ENCODE measurements at places on chromosomes 12 and 14.

DNA sequence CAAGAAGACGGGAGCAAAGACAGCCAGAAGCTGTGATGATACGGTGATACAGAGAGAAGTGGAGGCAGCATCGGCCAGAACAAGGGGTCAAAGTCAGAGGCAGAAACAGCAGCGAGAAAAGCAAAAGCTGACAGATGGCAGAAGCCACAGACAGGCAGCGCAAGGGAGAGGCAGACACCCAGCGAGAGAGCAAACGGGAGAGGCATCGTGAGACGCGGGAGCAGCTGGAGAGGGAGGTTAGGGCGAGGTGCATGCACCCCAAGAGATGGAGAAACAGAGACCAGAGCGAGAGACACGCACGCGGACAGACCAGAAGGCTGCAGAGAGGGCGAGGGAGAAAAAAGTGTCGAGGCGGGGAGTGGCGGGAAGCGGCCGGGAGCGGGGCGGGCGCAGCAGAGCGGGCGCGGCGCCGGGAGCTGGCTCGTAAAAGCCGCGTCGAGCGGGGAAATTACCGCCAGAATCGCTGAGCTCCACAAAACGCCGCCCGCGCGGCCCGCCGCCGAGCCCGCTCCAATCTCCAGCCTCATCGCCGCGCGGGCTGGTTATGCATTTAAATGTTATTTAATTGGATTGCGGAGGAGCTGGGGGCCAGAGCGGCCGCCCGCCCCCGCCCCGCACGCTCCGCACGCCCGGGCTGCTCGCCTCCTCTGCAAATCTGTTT lies 15.6 kb downstream of the SMUG1 start:
- peak; percentile 56 for DNase-seq

DNA sequence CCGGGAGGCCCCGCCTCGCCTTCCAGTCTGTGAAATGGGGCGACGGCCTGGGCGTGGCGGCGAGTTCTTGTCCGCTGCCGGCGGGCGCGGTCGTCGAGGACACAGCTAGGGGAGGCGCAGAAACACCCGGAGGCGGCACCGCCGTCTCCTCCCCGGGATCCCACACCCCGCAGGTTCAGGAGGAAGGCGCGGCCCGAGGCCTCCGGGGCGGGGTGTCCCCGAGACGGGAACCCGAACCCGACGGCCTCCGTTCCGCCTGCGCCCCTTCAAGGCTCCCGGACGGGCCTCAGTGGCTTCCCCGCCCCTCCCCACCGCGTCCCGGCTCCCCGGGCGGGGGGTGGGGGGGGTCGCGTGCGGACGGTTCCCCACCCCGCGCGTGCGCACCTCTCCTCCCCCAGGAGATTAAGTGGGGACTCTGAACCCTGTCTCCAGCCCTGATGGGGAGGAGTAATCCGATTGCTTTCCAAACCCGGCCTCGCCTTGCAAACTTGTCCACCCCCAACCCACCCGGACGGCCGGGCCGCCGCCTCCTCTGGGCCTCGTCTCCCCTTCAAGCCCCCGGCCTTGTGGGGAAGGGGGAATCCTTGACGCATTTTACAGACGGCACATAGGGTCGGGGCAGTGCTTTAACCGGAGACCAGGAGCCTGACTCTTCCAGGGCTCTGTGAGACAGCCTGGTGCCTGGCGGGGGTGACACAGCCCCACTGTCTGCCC lies 35.3 kb upstream of the ANKRD9 start:
- no peak for DNase-seq

DNA sequence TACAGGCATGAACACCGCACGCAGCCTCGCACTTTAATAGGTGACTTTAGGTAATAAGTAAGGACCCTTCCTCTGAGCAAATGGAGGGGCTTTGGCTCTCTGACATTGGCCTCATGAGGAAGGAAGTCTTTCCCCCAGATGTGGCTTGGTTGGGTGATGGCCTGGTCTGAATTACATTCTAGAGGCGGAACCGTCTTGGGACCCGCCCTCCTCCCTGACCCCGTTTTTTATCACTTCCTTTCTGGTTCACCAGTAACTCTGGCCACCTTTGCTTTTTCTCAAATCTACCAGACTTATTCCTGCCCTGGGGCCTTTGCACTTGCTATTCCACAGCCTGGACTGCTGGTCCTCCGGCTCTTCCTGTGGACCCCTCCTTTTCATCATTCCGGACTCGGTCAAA lies 13.4 kb downstream of the ALDH2 start:
- no peak for DNase-seq

GRCh38 chr12:130761537-130762318 lies 45.6 kb upstream of the RIMBP2 start:
- DNase-seq: peak; percentile 42

DNA sequence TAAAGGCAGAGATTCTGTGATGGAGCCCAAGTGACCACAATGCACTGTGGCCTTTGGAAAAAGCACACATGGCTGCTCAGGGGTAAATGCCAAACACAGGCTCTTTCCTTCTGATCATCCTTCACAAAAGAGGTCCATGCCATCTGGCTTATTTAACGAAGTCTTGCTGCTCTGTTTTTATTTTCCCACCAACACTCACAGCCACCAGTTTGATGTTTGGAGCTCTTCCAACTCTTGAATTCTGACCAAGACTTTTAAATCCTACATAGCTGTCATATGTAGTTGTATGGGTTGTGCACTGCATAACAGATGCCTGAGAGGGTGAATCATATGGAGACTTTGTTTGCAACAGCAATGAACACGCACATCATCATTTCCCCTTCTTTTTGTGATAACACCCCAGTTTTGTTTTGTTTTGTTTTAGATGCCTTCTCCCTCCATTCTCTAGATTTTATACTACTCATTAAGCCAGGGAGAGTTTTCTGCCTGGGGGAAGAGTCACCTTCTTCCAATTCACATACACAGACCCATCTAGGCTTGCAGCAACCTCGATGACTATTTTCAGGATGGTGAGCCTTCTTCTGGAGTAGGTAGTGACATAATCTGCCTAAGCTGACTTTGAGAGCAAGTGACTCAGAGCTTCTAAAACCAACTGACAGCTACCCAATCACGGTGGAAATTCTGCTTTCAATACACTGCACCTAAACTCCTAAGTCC lies 145.2 kb upstream of the WSCD2 start:
- no peak for DNase-seq

GRCh38 chr12:54359762-54360351 lies 4.4 kb downstream of the GPR84 start:
- DNase-seq: no peak

GRCh38 chr12:54352022-54352531 lies 12.2 kb downstream of the GPR84 start:
- no peak for DNase-seq

DNA sequence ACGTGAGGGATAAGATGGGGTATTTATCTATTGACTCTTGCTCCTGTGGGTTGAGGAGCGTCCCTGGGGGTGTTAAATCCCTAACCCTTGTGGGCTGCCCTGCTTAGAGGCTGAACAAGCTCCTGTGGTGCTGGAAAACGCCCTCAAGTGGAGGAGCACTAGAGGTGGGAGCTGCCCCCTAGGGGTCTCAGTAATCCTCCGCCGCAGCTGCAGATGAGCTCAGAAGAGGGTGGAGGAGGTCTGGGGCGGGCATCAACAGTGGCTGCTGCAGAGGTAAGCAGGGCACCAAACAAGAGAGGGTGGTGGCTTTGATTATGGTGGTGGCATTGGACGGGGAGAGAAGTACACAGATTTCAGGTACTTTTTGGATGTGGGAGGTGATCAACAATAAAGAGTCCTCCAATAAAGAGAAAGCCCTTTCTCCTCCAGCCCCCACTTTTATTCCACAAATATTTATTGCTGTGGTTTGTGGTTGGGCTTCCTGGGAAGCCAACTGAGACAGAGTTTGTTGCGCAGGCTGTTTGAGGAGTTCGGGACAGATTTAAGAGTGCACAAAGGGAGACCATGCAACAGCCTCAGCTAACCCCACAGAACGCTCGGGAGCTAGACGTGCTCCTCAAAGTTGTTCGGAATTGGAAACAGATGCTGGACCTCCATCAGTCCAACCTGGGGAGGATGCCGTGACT lies 179.9 kb downstream of the ADCK1 start:
- no peak for DNase-seq

DNA sequence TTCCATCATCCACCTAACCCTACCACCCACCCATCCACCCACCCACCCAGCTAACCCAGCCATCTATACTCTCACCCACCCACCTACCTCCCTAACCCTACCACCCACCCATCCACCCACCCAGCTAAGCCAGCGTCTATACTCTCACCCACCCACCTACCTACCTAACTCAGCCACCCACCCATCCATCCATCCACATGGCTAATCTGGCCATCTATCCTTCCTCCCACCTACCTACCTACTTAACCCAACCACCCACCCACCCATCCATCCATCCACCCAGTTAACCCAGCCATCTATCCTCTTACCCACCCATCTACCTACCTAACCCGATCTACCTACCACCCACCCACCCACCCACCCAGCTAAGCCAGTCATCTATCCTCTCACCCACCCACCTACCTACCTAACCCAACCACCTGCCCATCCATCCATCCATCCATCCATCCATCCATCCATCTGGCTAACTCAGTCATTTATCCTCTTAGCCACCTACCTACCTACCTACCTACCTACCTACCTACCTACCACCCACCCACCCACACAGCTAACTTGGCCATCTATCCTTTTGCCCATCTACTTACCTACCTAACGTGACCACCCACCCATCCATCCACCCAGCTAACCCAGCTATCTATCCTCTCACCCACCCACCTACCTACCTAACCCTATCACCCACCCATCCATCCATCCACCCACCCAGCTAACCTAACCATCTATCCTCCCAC lies 44.1 kb downstream of the RFLNA start:
- no peak for DNase-seq

- no peak for DNase-seq
Observed at GRCh38 chr12:6313326-6313940, 3.0 kb downstream of the PLEKHG6 start.

GRCh38 chr14:105845725-105846309 lies 319.4 kb downstream of the TMEM121 start:
- peak; percentile 41 for DNase-seq

- DNase-seq: no peak
Observed at GRCh38 chr12:108468196-108468968, 46.7 kb upstream of the FICD start.

DNA sequence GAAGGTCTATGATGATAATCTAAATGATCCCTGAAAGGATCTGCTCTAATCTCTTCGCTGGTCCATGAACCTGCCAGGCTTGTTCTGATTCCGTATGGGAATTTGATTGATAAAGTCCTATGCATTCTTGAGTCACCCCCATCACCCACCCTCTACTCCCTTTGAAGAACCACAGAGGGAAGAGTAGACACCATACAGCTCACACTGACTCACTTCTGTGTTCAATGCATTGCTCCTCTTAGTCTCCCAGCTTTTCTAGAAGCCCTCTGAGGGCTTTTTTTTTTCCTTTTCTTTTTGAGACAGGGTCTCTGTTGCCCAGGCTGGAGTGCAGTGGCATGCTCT lies 18.5 kb upstream of the GPRC5A start:
- DNase-seq: no peak

DNA sequence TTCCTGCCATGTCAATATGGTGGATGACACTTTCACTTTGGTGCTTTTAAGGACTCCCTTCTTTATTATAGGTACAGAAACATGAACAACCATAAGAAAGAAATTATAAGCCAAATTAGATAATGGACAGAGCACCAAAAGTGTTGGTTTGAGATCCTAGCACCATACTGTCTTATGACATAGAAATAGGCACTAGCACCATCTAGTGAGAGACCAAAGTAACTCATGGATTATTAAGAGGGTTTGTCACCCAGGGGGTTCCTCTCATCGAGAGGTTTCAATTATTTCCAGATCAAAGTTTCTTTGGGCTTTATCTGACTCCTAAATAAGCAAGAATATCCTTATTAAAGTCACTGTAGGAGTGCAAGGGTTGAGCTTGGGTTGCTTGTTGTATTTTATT lies 153.0 kb upstream of the DIO2 start:
- no peak for DNase-seq

GRCh38 chr12:27367078-27367477 lies 34.4 kb downstream of the BMAL2 start:
- DNase-seq: no peak

GRCh38 chr12:59517522-59517921 lies 78.3 kb upstream of the SLC16A7 start:
- no peak for DNase-seq

DNA sequence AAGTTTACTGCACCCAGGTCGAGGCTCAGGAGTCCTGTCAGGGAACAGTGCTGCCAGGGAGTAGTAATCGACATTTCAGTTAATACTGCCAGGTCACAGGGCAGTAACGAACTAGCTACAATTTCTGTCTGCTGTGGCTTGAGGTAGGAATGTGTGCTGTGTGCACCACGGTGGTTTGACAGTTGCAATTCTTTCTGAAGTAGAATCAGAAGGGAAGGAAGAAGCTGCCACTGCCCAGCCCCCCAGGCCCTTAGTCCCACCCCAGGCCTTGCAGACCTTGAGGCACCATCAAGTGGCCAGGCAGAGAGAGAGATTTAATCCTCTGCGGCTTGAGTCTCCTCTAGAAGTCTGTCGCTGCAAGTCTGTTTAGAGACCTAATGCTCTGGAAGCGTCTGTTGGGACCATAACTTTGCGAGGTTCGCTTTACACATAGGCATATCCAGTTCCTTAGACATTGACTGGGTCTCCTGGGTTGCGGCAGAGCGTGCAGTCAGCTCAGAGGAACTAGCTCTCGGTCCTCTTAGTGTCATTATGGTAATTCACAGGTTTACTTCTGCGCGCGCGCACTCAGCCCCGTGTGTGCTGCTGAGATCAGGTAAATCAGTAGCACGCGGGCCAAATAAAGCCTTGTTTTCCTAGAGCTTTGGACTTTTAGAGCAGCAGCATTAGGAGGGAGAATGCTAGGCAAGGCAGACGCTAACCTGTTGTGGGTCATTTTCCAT lies 9.8 kb downstream of the NKX2-1 start:
- no peak for DNase-seq

DNA sequence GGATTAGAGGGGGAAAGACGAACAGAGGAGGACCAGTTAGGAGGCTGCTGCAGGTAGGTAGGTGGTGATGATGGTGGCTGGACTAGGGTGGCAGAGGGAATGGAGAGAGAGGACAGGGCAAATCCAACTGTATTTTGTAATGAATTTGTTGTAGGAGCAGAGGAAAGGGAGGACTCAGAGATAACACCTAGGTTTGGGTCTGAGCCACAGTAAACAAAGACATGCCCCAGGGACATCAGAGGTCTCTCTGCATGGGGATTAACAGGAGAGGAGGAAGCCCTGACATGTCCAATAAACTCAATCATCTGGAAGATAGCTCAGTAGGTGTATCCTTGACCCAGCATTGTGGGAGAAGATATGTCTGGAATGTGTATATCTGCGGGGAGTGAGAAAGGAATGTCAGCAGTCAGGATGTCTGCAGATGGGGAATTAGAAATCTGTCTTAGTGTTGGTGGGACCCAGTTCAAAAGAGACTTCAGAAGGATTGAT lies 4.7 kb upstream of the SLC48A1 start:
- DNase-seq: no peak

DNA sequence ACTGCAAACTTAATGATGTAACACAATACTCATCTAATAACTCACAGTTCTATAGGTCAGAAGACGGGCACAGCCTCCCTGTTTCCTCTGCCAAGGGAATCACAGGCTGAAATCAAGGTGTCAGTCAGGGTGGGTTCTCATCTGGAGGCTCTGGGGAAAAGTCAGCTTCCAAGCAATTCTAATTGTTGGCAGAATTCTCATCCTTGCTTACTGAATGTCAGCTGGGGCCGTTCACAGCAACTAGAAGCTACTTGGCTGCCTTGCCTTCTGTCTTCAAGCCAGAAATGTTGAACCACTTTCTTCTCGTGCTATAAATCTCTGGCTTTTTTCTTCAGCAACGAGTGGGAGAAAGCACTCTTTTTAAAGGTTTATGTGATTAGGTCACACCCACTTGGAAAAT lies 80.1 kb upstream of the PDZRN4 start:
- no peak for DNase-seq

GRCh38 chr12:39595928-39596327 lies 23.7 kb downstream of the ABCD2 start:
- no peak for DNase-seq

- DNase-seq: no peak
Observed at GRCh38 chr12:37546206-37546605, 770.4 kb upstream of the ALG10B start.

All from stimulated activated effector memory CD8-positive, alpha-beta T cell treated with anti-CD3 and anti-CD28 coated beads, Interleukin-12 subunit alpha, Interleukin-12 subunit beta, amount 100 ng/mL, for 72 hours (primary cell).